ENCODE measurements at places on chromosomes 6 and 20. TPM values are rescaled to one million over a fixed set of nuclear protein-coding genes. Genes with fewer than 3 reads are reported as not detected.

The PGC gene
- not detected for total RNA-seq

The EPPIN gene
- total RNA-seq: not detected

The SLC4A11 gene
- not detected for total RNA-seq

The MACROD2 gene
- 0.95 TPM for total RNA-seq

Measured in thoracic aorta (tissue), 2 donors.